ENCODE measurements at places on chromosomes 16 and 17. TPM values are rescaled to one million over a fixed set of nuclear protein-coding genes. Genes with fewer than 3 reads are reported as not detected.

The GAST gene
- total RNA-seq = not detected

The GPT2 gene
- 8.4 TPM for total RNA-seq

The ZFP3 gene
- 1.7 TPM for total RNA-seq

The TEKT1 gene
- not detected for total RNA-seq

The MFSD6L gene
- total RNA-seq = not detected

The SLFN14 gene
- not detected for total RNA-seq

The RAMP2 gene
- total RNA-seq = 0.36 TPM

The MT3 gene
- total RNA-seq = not detected

The SRCIN1 gene
- under 0.01 TPM for total RNA-seq

The CBX8 gene
- total RNA-seq = 4.5 TPM

The CMTM2 gene
- total RNA-seq = not detected

The RPUSD1 gene
- total RNA-seq = 34.8 TPM

The RASL10B gene
- total RNA-seq = 0.93 TPM

The SLC46A1 gene
- 6.9 TPM for total RNA-seq

The TPSG1 gene
- total RNA-seq = not detected

The OR3A2 gene
- 0.67 TPM for total RNA-seq

The CFAP97D1 gene
- total RNA-seq = under 0.01 TPM

The ATXN1L gene
- total RNA-seq = 15.1 TPM

The P2RX5 gene
- total RNA-seq = 0.36 TPM

The BTBD17 gene
- total RNA-seq = not detected

The TTLL6 gene
- total RNA-seq = not detected

The ZPBP2 gene
- not detected for total RNA-seq

The MYOCD gene
- total RNA-seq = not detected
